ENCODE measurements at places on chromosomes 3 and 15.

DNA sequence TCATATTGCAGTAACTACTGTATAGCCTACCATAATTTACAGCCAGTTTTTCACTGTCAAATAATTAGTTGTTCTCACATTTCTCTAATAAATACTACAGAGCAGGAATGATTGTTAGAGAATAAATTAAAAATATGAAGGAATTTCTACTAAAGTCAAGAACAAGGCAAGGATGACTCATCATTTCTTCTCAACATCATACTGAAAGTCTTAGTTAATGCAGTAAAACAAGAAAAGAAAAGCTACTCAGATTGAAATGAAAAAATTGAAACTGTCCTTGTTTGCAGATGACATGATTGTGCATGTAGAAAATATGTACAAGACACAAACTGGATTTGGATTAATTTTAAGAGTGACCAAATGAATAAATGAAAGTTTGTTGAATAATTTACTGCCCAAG, 608.2 kb downstream of the NSUN3 start:
- no peak for DNase-seq

GRCh38 chr3:104606812-104607211, 759.9 kb upstream of the ALCAM start:
- no peak for DNase-seq

DNA sequence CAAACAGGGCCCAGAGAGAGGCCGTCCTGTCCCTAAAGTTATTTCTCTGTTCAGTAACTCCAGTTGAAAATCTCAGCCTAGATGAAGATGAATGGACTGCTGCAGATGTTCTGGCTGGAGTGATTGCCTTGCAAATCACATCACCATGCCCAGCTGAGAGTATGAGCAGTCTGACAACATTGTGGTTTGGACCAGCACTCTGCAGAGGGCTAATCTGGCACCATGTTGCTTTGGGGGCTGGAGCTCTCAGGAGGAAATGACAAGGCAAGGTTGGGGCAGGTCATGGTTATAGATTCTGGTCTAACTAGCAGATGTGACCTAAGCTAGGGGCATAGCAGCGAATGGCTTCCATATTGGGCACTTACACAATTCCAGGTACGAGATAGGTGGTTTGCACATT, 314.2 kb downstream of the CLSTN2 start:
- no peak for DNase-seq

- DNase-seq: no peak
Measured at GRCh38 chr3:114998971-114999579, 148.0 kb downstream of the ZBTB20 start.

GRCh38 chr3:149848238-149848637, 35.2 kb downstream of the RNF13 start:
- no peak for DNase-seq

GRCh38 chr3:64046592-64046991, 23.3 kb upstream of the PSMD6 start:
- no peak for DNase-seq

GRCh38 chr3:145719114-145719513, 441.9 kb downstream of the PLOD2 start:
- no peak for DNase-seq

GRCh38 chr15:74387141-74387541, 19.7 kb upstream of the CYP11A1 start:
- no peak for DNase-seq

- no peak for DNase-seq
Measured at GRCh38 chr3:3184876-3185275, 5.4 kb upstream of the CRBN start.

GRCh38 chr3:119664850-119665379, 4.5 kb upstream of the POPDC2 start:
- DNase-seq: no peak

- DNase-seq: no peak
Measured at GRCh38 chr3:184140436-184140835, 5.3 kb downstream of the EIF2B5 start.

DNA sequence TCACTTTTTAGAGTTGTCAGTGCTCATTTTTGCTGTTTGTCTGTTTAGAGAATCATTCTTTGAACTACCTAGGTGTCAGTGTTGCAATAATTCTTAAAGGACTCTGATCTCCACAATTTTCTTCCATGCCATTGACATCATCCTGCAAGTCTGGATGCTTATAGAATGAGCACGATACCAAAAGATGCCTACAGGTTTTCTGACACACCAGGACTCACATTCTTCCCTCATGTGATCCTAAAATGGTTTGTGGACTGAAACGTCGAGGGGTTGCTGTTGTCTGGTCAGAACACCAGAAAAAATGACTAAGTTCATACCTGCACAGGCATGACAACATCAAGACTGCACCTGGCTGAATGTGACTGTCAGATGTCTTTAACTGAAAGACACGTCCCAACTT, 95.9 kb downstream of the SEMA5B start:
- no peak for DNase-seq

DNA sequence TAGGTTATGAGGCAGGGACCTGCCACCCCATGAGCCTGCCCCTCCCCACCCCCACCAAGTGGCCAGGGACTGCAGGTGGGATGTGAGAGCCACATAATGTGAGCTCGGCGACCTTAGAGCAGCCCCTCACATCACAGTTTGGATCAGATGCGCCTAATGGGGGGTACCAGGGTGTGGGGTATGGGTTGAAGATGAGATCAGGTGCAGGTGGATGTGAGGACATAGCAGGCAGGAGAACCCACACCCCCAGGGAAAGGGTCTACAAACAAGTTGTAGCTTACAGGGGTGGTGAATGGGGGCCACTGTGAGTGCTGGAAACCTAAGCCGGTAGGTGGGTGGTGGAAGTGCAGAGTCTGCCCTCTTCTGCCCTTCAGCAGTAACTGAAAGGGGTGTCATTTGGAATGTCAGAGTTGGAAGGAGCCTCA, 94.0 kb downstream of the CORO2B start:
- DNase-seq: no peak

- DNase-seq: no peak
Measured at GRCh38 chr15:78220713-78221112, 13.7 kb downstream of the ACSBG1 start.

DNA sequence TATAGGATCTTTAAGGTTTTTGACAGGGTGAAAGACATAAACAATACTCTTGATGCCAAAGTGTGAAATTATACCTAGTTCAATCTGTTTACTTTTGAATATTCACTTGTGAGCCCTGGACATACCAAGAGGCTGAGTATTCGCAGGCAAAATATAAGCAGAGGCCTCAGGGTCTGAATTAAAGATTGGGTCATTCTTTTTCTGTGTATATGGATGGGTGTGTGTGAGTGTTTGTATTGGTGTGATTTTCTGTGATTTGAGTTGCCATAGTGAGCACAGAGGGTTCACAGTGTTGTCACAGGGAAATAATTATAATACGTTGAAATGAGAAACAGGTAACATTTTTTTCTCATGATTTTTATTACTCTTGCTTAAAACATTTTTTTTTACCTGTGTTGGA, 770.7 kb upstream of the ALCAM start:
- DNase-seq: no peak

Data from CD4-positive, alpha-beta memory T cell (primary cell).